ENCODE measurements at places on chromosomes 3 and 15.

GRCh38 chr3:102511639-102512038, 76.8 kb downstream of the ZPLD1 start:
- no peak for DNase-seq

DNA sequence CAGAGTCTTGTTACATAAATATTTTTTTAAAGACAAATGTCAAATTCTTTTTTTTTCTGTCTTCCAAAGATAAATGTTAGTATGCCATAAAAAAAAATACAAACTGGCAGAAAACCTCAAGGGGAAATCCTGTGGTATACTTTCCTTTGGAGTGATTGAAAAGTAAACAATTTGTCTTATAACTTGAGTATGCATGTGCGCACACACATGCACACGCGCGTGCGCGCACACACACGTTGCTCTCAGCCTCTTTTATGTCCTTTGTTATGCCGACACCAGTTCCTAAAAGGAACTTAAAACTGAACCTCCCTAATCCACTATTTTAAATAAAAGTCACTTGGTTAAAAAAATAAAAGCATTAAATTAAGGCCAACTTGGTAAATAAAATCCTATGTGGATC, 58.1 kb downstream of the TGFBR2 start:
- no peak for DNase-seq

- DNase-seq: no peak
Observed at GRCh38 chr3:17802950-17803349, 60.5 kb upstream of the TBC1D5 start.

- no peak for DNase-seq
Observed at GRCh38 chr3:144109944-144110343, 138.3 kb downstream of the DIPK2A start.

- no peak for DNase-seq
Observed at GRCh38 chr15:68374168-68374745, 57.7 kb downstream of the ITGA11 start.

- no peak for DNase-seq
Observed at GRCh38 chr3:151563305-151563704, 102.4 kb upstream of the IGSF10 start.

DNA sequence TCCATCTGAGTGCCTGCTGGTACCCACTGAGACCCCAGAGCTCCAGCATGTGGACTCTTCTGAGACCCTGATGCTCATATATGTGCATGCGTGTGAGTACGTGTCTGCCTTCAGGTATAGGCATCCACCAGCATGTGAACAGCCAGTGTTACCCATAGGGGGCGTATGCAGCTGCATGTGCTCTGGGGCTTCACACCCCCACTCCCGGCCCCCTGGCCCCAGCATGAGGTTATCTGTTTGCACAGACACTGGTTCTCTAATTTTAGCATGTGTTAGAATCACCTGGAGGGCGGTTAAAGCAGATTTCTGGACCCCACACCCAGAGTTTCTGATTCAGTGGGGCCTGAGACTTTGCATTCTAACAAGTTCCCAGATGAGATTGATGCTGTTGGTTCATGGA, 824 bp upstream of the CILP start:
- no peak for DNase-seq

- DNase-seq: no peak
Observed at GRCh38 chr3:48016301-48016973, at the start of gene MAP4. MAP4 (minus strand) TSS chr3:48016416; CDS start chr3:47998860, 17,556 bp downstream.

GRCh38 chr3:131568460-131568859, 65.7 kb upstream of the MRPL3 start:
- DNase-seq: no peak

GRCh38 chr3:189013224-189013888, 158.4 kb upstream of the TPRG1 start:
- no peak for DNase-seq

DNA sequence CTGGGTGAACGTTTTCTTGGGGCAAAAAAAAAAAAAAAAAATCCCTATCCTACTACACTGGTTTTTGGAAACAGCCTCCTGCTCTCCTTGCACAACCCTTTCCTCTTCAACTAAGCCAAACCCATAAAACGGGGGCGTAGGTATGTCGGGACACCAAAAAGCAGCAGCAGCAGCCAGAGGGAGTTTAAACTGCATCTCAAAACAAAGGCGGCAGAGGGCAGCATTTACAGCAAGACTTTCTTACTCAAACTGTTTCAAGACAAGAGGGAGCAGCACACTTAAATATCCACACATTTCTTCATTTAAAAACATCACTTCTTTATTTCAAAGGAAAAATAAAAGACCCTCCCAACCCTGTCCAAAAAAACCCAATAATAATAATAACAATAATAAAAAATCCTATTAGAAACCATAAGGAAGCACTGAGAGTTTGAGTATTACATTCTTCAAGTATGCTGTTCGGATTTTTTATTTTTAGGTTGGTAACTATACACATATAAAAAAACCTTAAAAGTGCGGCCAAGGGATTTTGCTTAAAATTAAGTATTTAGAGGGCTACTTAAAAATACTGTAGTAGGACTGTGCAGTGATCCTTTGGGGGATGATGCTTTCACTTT, 43.9 kb upstream of the PLXND1 start:
- no peak for DNase-seq

DNA sequence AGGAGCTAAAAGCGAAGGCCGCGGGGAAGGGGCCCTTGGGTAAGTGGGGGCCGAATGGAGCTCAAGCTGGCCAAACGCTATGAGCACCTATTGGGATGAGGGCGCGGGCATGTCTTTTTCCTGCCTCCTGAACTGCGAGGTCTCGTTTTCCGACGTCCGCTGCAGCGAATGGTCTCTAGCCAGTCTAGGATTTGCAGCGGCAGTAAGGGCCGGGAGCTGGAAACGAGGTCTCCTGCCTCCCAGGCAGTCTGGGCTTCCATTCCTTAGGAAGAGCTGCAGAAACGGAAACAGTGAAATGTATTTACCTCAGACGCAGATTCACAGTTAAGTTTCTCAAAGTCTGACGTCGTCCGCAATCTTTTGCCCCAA, 517 bp downstream of the TMA7 start:
- no peak for DNase-seq

- DNase-seq: no peak
Observed at GRCh38 chr3:153293265-153293664, 131.2 kb downstream of the RAP2B start.

DNA sequence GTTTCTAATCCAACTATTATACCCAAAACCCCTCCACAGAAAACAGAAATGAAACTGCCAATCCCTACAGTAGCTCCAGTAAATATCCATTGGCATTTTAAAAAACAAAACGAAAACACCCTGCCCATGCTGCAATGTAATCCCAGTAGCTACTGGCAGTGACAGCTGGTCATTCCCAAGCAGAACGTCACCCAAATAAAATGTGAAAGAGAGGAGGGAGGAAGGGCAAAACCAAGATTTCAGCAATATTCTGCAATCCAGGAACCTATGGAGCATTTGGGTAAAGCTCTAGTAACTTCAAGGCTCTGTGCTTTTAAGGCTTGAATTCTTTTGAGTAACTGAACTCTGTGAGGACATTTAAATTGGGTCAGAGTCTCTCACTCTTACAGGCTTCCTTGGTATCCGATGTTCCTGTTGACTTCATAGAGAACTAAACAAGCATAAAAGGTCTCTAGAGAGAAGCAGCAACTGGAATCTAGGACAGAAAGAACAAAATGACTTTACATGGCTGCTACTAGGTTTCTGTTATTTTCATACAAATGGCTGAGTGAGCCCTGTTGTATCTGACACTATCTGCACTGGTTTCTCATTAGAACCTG, 136.2 kb downstream of the TNIK start:
- no peak for DNase-seq

DNA sequence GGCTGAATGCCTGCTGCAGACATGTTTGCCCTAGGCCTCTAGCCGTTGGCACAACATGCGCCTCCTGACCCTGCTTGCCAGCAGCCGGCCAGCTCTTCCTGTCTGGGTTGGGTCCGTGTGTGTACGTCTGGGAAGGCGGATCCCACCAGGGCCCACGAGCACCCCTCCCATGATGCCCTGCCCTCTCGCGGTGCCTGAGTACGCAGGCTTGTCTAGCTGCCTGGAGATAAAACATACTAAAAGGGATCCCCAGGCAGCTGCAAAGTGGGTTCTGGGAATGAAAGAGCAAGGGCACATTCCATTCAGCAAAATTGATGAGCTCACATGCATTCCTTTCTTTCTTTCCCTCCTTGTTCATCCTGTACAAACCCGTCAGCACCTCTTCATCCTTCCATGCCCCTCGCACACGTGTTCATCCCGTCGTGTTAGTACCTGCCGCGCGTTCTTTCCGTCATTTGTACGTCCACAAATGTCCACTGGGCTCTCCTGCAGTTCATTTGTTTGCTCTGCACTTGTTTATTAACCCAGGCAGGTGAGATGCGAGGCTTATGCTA, 74.3 kb downstream of the FBLN2 start:
- DNase-seq: no peak

- DNase-seq: no peak
Observed at GRCh38 chr3:40200692-40201316, 108.7 kb upstream of the EIF1B start.

- DNase-seq: no peak
Observed at GRCh38 chr15:35167675-35168074, 82.6 kb upstream of the NANOGP8 start.

DNA sequence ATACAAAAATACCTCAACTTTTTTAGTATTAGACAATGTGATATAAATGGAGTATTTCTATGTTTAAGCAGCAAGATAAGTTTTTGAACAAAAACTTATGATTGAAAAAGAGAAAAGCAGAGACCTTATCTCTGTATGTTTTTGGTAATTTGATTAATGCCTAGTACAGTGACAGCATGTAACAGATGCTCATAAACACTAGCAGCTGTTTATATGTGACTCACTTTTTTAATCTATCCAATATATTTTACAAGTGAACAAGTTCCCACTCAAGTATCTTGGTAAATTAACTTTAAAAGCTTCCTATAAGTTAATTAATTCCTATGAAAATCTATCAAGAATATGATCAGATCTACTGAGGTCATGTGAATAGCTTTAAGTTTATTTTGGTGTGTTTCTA, 55.1 kb downstream of the NGLY1 start:
- no peak for DNase-seq

DNA sequence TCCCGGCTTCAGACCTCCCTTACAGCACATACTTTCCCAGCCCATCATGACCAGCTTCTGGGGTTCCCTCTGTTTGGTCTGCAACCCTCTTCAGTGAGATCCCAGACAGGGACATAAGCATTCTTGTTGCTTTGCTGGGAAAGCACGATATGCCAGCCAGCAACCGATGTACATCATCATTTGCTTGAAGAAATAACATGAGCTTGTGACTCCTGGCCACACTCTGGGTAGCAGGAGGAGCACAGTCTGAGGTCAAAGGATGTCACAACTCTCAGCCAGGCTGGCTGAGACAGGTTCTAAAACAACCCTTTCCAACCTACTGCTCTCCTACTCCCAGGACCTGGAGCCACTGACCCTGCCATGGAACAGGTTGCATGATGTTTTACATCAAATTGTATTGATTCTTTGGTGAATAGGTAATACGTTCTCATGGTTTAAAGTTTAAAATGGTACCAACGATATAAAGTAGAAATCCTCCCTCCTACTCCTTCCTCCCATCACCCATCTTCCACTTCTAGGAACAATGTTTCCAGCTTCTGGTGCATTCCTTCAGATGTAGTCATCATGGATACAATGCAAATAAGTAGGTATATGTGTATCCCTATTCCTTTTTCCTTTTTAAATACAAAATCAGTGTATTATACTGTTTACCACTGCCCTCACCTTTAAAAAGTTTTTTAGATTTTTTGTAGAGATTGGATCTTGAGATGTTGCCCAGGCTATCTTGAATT, 190.3 kb downstream of the OPA1 start:
- no peak for DNase-seq

GRCh38 chr3:123685780-123686179, 100.9 kb upstream of the HACD2 start:
- no peak for DNase-seq

DNA sequence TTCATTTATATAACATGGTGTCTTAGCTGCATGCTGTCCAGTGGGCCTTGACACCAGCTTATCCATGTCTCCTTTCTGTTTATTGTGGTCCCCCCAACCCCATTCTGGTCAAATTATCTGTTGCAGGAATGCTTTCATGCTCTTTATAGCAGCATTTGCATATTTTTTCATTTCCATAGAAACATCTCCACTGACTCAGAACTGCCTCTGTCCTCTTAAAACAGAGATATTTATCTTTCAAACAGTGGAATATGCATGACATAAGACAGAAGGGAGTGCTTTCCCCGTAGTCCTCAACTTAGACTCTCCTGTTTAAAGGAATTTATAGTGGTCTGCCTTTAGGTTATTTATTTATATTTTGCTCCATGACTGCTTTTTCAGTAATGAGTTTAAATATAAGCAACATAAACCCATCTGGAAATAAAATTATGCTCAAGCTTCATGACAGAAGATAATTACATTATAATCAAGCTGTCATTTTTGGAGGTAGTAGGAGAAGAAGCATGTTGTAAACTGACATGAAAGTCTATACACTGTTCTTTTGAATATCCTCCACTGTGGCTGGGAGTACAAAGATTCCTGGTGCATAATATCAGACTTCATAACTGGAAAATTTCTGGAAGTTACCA, 179.5 kb upstream of the CD96 start:
- no peak for DNase-seq

DNA sequence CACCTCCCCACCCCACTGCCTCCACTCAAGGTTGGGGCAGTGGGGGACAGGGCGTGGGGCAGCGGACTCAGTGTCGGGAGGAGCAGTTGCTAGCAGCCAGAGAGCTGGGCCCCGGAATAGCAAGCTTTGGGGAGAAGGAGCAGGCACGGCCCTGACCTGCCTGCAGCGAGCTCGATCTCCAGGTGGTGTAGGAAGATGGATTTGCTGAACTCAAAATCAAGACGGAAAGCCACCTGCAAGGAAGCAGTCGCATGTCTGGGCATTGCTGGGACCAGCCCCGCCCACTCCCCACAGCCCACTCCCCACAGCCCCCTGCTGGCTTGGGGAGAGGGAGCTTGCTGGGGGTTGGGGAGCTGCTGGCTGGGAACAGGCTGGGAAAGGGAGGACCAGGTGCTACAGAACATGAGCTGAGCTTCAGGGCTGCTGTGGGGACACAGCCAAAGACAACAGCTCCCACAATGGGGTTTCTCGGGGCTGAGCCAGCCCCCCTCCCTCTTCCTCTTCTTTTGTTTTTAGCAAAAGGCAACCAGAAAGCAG, 38.0 kb downstream of the FEM1B start:
- no peak for DNase-seq

- DNase-seq: no peak
Observed at GRCh38 chr15:99476413-99477222, 89.2 kb upstream of the MEF2A start.

DNA sequence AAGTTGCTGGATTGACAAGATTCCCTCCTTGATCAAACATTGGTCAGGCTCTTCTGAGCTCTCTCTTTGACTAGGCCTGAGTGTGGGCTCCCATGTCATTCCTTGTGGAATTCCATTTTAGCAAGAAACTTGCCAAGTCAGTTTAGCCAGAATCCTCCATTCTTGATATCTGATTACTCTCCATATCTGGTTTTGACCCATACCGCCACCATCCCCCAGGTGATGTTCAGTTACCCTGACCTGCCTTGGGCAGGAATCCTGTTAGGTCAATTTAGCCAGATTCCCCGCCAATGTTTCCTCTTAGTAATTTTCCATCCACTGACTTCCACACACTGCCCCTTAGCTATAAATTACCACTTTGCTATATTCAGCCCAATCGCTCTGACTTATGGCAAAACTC, 1.0 kb upstream of the PCCB start:
- no peak for DNase-seq

- DNase-seq: no peak
Observed at GRCh38 chr3:134858441-134859035, 63.5 kb downstream of the EPHB1 start.

GRCh38 chr15:55526559-55527036, 18.6 kb upstream of the DNAAF4 start:
- DNase-seq: no peak
